SJSA1 (cell line): ENCODE measurements at places on chromosomes 2 and 18. TPM values are rescaled to one million over a fixed set of nuclear protein-coding genes. Genes with fewer than 3 reads are reported as not detected.

DNA sequence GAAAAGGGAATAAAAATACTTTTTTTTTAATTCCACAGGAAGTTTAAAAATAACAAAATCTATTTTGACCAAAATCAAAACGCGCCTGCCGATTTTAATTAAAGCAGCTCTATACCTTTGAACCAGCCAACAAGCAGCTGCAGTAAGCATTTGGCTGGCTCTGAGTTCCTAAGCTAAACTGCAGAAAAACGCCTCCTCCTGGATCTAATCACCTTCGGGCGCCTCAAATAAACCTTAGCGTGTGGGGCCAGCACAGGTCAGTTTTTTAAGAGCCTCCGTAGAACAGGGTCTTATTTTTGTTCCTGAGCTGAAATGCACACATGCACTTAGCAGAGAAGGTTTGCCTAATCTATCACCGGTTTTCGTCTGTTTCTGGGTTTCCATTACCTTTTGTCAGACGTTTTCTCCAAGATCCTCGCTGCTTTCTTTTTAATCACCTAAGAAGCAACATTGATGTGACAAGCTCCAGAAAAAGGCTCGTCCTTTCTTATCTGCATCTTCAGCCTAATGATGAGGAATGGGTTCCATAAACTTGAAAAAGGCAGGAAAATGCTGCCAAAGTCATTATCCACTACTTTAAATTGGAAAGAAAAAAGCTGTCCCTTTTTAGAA is 64.7 kb upstream of the HNRNPA3 start:
- H3K27ac ChIP-seq, result no peak overlapping the region
- DNase-seq, result no peak
- H3K4me1 ChIP-seq, result no peaks in the 10 kb centered on the region; the same call in 1 of the 2 replicates
- H3K36me3 ChIP-seq, result no peaks in the 10 kb centered on the region

DNA sequence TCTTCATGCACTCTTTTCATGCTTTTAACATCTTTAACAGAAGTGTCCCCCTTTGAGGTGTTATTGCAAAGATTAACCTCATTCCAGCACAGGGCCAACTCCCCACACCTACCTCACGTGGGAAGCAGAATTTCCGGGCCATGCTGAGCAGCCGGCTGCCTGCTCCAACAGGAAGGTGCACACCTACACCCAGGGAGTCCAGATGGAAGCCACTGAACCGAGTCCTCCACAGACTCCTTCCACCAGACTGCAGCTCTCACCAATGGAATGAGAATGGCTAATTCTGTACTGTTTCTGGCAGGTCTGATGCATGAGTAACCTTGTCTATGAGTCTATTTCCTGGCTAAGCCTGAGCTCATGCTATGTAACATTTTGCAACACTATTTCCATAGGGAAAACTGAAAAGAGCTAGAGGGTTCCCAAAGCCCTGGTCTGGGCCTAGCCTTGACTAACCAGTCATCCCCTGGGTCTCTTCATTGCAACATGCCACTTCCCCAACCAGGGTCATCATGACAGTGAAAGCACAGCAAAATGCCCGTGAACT is 11.0 kb downstream of the ERFE start:
- no peaks in the 10 kb centered on the region for H3K27me3 ChIP-seq
- peaks cover 70% of the 10 kb centered on the region for H3K36me3 ChIP-seq
- peak overlapping the region; percentile 89 for H3K27ac ChIP-seq
- DNase-seq, result peak; percentile 66
- no peak overlapping the region for H3K4me3 ChIP-seq
- peaks cover 45% of the 10 kb centered on the region for H3K4me1 ChIP-seq

DNA sequence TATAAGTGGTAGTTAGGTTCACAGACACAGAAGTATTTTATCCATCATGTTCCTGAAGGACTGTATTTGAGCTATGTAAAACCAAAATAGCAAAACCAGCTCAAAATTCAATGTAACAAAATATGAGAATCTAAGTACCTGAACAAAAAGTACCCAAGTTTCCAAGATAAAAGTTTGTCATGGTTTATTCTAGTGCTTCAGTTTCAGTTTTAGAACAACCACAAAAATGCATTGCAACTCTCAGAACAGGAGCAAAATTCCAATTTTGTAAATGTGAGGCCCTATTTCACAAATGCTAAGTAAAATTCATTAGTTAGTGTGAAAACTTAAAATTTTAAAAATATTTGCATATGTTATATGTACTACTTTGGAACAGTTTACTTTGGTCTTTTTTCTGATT is 5.0 kb upstream of the ALPK2 start:
- H3K4me3 ChIP-seq, result no peak overlapping the region
- DNase-seq, result no peak
- peaks cover 24% of the 10 kb centered on the region for H3K4me1 ChIP-seq
- no peak overlapping the region for H3K27ac ChIP-seq
- H3K36me3 ChIP-seq, result no peaks in the 10 kb centered on the region

- H3K4me1 ChIP-seq, result peaks cover 10% of the 10 kb centered on the region
- H3K27me3 ChIP-seq, result no peaks in the 10 kb centered on the region
- H3K4me3 ChIP-seq, result no peak overlapping the region
- no peaks in the 10 kb centered on the region for H3K36me3 ChIP-seq
These were observed 342.9 kb downstream of the INSIG2 start for GRCh38 chr2:118431165-118431517.

DNA sequence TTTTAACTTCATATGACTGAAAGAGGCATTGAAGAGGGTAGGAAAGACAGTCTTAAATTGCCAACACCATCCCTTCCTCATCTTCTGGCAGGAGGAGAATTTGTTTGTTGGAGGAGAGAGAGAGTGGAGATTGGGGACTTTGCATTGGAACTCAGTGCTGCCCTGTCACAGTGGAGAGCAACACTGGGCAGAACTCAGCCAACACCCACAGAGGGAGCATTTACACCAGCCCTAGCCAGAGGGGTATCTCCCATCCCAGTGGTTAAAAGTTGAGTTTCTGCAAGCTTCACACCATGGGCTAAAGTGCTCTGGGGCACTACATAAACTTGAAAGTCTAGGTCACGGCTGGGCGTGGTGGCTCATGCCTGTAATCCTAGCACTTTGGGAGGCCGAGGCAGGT is 174.1 kb downstream of the ANKRD30B start:
- DNase-seq, result no peak
- no peak overlapping the region for H3K27ac ChIP-seq
- H3K4me3 ChIP-seq, result no peak overlapping the region
- no peaks in the 10 kb centered on the region for H3K27me3 ChIP-seq

DNA sequence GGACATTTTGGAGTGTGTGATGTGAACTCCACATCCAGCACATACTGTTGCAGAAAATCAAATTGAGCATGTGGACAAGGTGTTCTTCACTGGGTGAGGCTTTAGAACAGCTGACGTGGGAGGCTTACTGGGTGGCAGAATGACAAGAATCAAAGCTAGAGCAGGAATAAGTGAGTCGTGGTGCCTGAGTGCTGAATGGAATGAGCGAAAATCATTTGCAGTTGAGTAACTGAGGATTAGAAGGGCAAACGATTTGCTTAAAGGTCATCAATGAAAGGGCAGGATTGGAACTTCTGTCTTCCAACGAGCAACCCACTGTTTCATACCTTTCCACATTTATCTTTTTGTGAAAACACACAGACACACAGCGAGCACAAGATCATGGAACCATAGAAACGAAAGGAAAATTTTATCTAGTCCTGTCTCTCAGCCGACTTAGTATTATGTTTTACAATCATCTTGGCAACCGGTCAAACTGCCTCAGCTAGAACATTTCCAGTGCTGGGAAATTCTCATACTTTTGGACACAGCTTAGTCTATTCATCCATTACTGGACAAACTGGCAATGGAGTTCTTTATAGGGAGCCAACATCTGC is 7.2 kb upstream of the DAW1 start:
- no peaks in the 10 kb centered on the region for H3K36me3 ChIP-seq
- no peak overlapping the region for H3K4me3 ChIP-seq
- H3K4me1 ChIP-seq, result peaks cover 35% of the 10 kb centered on the region
- peak overlapping the region; percentile 83; the same call in 1 of the 2 replicates for H3K27ac ChIP-seq
- DNase-seq, result no peak
- H3K27me3 ChIP-seq, result no peaks in the 10 kb centered on the region

GRCh38 chr18:45133276-45133675 is 452.6 kb downstream of the SETBP1 start:
- H3K27me3 ChIP-seq, result no peaks in the 10 kb centered on the region
- no peaks in the 10 kb centered on the region for H3K36me3 ChIP-seq
- H3K4me3 ChIP-seq, result no peak overlapping the region
- no peak for DNase-seq

- no peak overlapping the region for H3K27ac ChIP-seq
- H3K4me3 ChIP-seq, result peak overlapping the region; percentile 25
- no peaks in the 10 kb centered on the region for H3K36me3 ChIP-seq
- peaks cover 7% of the 10 kb centered on the region for H3K4me1 ChIP-seq
- peak; percentile 60 for DNase-seq
- H3K27me3 ChIP-seq, result no peaks in the 10 kb centered on the region; the same call in 1 of the 2 replicates
These were observed 17.8 kb upstream of the TMEM131 start for GRCh38 chr2:98013407-98014042.

DNA sequence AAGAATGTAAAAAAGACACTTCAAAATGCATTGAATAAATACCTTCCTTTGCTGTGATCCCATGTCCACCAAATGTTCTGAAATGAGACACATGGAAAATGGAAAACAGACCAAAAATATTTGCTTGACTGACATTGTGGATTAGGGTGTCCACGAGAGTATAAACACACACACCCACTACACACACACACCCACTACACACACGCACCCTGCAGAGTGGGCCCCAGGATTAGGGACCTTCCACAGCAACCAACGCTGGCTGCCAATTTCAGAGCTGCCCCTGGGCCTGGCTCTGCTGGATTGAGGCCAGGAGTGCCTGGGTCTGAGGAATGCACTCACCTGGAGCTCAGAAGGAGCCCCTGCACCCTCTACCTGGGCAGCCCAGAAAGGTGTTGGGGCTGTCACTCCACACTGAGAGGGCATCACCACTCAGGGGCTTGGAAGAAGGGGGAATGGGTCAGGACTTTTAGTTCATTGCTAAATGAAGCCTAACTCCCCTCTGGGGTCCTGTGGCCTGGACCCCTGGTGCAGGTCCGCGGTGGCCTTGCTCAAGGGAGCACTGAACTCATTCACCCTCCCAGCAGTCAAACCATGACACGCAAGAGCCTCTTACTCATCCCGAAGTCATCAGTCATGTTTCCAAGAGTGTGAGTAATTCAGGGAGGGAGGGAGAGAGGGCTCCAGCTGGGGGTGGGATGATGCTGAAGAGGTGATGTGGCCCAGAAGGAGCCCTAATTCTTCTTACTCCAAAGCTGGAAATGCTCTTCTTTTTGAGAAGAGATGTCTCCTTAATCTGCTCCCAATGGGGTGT is 50.2 kb upstream of the PLB1 start:
- peak; percentile 84 for DNase-seq
- H3K36me3 ChIP-seq, result no peaks in the 10 kb centered on the region
- H3K27ac ChIP-seq, result peak overlapping the region; percentile 46

CERS6 gene
- 33.0 and 43.7 TPM in 2 replicates for total RNA-seq

MEIS1 gene
- total RNA-seq, result 4.2 and 6.2 TPM in 2 replicates

MRO gene
- 0.03 TPM in 1 of 2 replicates, not detected in the other for total RNA-seq

GKN2 gene
- not detected in 2 replicates for total RNA-seq

TNFAIP6 gene
- total RNA-seq, result 1.3 and 1.5 TPM in 2 replicates

GNAL gene
- total RNA-seq, result 1.9 and 5.5 TPM in 2 replicates
